ENCODE measurements at places on chromosomes 11 and 22. TPM values are rescaled to one million over a fixed set of nuclear protein-coding genes. Genes with fewer than 3 reads are reported as not detected.
A peak's percentile ranks its signal among the peaks of the same experiment; 100 is the strongest.

KRTAP5-10 gene
- not detected for total RNA-seq

BDNF gene
- total RNA-seq, result 0.19 TPM

DNA sequence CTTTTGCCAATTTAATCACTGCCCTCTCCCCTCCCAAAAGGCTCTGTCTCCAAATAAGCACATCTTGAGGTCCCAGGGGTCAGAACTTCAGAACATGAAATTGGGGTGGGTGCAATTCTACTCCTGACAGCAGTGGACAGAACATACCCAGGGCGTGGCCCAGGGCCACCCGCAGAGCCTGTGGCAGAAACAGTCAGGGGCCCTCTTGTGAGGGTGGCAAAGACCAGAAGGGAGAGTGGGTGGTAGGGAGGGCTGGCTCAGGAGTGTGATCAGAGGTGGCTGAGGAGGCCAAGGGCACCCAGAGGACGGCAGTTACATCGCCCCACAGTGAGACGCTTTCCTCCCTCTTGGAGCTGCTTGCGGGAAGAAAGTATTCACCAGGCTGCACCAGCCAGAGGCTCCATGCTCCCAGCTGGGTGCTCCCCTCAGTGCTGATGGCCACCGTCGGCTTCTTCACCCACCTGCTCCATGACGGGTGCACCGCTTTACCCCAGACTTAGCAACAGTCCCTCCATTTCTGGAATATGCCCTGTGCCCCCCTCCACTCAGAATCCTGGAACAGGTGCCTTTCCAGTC, 1388.0 kb downstream of the BRD1 start:
- no peak for DNase-seq

HYOU1 gene
- total RNA-seq, result 94.4 TPM

- no peak for DNase-seq
These were observed 30.4 kb downstream of the ZBED4 start for GRCh38 chr22:49884075-49884474.

DNA sequence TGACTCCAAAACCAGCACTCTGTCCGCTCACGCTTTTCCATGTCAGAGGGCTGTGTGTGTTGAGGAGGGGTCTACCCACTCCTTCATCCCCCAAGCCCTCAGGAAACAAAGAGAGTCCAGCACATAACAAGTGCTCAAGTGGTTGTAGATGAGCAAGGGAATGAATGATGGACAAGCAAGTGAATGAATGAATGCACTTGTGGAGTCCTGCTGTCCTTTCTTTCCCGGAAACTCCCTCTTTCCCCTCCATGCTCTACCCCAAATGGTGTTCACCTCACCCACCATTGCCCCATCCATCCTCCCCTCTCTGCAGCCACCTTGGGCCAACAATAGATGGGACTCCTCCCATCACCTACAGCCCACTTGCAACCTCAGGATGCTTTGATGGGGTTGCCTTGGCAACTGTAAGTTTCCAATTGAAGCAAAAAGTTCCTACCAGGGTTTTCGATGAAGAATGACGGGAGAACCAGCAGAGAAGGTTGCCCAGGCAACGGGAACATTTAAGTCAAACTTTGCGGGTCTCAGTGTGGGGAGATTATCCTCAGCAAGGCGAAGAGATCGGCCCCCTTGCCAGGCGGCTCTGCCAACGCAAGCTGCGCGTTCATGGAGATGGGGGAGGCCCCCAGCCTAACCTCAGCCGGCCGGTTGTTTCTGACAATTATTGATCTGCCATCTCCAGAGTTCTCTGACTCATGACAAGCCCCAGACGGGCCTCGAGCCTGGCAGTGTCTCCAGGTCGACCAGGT, 51.1 kb downstream of the MCM5 start:
- no peak for DNase-seq

DNA sequence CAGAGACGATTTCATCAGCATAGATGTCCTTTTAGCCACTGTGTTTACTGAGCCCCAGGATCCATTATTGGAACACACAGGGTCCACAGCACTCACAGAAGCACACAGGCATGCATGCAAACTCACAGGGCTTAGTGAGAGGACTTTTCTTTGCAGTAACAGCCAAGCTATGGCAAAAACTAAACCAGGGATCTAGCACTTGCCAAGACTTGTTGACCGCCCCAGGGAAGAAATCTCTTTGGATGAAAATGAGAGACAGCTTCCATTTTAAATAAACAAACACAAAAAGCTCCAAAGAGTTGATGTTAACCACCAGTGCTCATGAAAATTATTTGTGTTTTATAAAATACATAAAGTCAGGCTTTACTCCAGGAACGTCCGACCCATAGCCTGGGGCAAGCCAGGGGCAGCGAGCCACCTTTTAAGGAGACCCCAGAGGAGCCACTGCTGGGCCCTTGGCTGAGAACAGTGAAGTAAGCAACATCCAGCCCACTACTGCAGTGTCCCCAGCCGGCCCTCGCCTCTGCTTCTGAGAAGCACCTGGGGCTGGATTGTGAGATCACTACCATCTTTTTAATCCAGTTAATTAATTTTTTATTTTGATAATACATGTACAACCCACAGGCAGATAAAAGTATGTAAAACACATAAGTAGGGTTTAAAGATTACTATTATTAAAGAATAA, 22.0 kb upstream of the TFIP11 start:
- no peak for DNase-seq

MUC5AC gene
- not detected for total RNA-seq

- DNase-seq, result no peak
These were observed 331.8 kb upstream of the SYN3 start for GRCh38 chr22:33389936-33390335.

LDHAL6A gene
- total RNA-seq, result not detected

GRCh38 chr11:112693781-112694180, 267.4 kb upstream of the NCAM1 start:
- DNase-seq, result no peak

NCF4 gene
- total RNA-seq, result 78.8 TPM

- DNase-seq, result no peak
These were observed 314.6 kb downstream of the LARGE1 start for GRCh38 chr22:33605666-33606065.

THRSP gene
- total RNA-seq, result 12.7 TPM

GRCh38 chr11:23851216-23851615, 645.6 kb upstream of the LUZP2 start:
- DNase-seq, result no peak

DNA sequence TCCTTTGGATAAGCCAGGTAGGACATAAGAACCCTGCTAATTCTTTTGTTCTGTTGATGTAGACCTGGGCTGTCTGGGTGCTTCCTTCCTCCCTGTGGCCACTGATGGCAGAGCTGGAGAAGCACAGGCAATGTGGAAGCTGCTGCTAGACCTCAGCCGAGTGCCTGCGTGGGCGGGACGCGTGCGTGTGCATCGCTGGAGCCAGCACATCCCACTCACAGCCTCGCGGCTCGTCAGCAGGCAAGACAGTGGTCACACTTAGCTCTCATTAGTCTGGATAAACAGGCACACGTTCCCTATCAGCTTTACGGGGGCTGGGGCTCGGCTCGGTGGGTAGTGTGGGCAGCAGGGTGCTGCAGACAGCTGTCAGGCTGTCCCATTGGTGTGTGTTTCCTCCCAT, 155.7 kb downstream of the GRIK4 start:
- DNase-seq, result no peak

DNA sequence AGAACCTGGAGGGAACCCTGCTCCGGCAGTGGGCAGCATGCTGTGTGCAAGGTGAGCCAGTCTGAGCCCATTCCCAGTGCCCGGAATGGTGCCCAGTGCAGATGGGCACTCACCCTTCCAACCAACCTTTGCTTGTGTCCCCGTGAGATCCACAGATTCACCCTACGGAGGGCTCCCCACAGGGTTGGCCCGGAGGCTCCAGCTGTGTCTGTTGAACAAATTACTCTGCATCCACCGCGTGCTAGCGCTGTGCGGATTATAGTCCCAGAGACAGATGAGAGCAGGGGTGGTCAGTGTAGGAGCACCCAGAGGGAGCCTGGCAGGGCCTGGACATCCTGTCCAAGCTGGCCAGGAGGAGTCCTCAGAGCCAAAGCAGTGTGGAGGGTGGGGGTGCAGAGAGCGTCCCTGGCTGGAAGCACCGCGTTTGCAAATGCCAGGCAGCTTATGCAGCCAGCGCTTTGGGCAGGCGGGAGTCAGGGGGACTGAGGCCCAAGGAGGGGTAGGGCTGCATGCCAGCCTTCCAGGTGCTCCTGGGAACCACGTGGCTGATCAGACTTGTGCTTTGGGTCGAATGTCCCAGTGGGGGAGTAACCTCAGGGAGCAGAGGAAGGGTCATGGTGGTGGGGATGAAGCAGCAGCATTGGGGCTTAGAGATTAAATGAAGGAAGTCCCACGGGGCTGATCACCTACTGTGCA, 80.5 kb downstream of the KCNQ1 start:
- peak; percentile 11 for DNase-seq

GRCh38 chr11:11969380-11970215, 38.8 kb downstream of the DKK3 start:
- DNase-seq, result no peak

- peak; percentile 29 for DNase-seq
These were observed 486 bp downstream of the NAP1L4 start for GRCh38 chr11:2991452-2992233.

- DNase-seq, result no peak
These were observed 5.8 kb downstream of the UBASH3B start for GRCh38 chr11:122661182-122661945.

DNA sequence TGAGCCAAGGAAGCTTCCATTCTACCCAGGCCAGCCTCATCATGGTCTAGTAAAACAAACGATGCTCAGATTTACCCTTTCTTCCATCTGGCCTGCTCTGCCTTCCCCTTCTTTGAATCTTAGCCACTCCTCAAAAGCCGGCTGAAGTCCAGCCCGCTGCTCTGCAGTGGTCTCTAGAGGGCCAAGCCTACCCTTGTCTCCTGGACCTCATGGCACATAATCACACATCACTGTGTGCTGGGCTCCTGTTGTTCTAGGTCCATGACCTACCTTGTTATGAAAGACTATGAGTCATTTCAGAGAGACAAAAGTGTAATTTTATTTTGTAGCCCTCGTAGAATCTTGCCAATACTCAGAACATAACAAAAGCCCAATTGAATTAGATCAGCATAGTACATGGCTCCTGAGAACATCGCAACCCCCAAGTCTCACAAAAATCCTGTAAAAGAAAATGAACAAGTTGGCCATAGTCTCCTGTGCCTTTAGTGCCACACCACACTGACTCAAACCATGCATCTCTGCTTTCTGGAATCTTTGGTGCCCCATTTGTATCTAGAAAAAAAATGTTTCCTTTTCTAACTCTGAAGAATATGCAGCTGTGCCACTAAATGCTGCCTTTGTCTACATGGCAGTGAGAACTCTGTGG, 192.7 kb downstream of the OPCML start:
- DNase-seq, result no peak

OR1S1 gene
- total RNA-seq, result not detected

GRCh38 chr22:28607795-28608194, 71.8 kb downstream of the TTC28 start:
- no peak for DNase-seq

DNA sequence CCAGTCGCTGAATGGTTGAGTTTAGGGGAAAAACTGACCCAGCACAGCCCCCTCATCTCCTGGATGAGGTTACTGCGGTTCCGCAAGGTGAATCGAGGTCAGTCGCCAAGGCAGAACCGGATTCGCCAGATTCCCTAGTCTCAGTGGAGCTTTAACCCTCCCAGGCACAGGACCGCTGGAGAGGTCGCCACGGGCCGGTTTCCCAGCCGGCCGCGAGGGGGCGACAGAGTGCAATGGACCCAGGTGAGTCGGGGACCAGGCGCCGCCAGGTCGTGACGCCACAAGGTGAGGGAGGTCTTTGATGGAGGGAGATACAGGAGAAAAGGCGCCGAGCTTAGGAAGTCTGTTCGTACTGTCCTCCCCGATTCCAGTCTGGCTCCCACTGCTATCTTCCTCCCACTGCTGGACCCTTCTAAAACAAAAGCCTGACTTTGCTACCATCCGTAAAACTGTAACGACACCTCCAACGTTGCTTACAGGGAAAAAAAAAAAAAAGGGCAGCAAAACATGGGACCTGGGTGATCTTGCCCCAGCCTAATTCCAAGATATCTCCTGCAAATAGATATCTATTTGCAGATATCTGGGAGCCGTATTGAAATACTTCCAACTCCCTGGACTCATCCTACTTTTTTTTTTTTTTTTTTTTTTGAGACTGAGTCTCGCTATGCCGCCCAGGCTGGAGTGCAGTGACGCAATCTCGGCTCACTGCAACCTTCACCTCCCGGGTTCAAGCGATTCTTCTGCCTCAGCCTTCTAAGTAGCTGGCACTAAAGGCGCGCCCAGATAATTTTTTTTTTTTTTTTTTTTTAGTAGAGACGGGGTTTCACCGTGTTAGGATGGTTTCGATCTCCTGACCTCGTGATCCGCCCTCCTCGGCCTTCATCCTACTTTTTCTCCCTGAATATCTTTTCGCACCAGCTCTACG, 1.4 kb upstream of the GGA1 start:
- DNase-seq, result peak; percentile 86

GRCh38 chr11:19922689-19923035, 210.0 kb downstream of the NAV2 start:
- DNase-seq, result no peak

RAG2 gene
- total RNA-seq, result not detected

- DNase-seq, result no peak
These were observed 86.2 kb downstream of the MSANTD4 start for GRCh38 chr11:105935791-105936190.

GRCh38 chr22:36149441-36149840, 11.1 kb downstream of the APOL3 start:
- no peak for DNase-seq

DNA sequence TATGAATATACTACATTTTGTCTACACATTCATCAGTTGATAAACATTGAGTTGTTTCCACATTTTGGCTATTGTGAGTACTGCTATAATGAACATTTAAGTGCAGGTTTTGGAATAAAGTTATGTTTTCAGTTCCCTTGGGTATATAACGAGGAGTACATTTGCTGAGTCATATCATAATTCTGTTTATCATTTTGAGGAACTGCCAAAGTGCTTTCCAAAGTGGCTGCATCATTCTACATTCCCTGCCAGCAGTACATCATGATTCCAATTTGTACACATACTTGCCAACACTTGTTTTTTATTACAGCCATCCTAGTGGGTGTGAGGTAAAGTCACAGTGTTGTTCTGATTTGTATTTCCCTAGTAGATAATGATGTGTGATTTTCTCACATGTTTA, 1458.6 kb upstream of the TENM4 start:
- no peak for DNase-seq

DNA sequence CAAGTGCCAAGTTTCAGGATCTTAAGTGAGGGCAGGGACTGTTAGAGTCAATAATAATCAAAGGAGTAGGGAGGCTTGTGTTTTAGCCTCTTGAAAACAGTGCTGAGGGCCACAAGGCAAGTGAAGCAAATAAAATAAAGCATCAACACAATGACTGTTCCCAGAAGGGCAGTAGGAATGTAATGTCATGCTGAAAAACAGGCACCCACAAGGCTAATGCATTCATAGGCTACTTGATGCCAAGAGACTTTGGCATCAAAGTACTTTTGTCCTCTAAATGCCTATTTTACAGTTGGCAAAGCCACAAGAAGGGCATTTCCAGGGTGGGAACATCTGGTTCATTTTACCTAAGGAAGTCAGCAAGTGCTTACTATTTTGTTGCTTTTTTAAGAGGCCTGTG, 22.9 kb downstream of the RAB39A start:
- DNase-seq, result no peak

- DNase-seq, result no peak
These were observed 74.8 kb upstream of the SLC22A12 start for GRCh38 chr11:64516226-64516625.

SLC22A9 gene
- not detected for total RNA-seq
